ENCODE measurements at places on chromosomes 7 and 10.

DNA sequence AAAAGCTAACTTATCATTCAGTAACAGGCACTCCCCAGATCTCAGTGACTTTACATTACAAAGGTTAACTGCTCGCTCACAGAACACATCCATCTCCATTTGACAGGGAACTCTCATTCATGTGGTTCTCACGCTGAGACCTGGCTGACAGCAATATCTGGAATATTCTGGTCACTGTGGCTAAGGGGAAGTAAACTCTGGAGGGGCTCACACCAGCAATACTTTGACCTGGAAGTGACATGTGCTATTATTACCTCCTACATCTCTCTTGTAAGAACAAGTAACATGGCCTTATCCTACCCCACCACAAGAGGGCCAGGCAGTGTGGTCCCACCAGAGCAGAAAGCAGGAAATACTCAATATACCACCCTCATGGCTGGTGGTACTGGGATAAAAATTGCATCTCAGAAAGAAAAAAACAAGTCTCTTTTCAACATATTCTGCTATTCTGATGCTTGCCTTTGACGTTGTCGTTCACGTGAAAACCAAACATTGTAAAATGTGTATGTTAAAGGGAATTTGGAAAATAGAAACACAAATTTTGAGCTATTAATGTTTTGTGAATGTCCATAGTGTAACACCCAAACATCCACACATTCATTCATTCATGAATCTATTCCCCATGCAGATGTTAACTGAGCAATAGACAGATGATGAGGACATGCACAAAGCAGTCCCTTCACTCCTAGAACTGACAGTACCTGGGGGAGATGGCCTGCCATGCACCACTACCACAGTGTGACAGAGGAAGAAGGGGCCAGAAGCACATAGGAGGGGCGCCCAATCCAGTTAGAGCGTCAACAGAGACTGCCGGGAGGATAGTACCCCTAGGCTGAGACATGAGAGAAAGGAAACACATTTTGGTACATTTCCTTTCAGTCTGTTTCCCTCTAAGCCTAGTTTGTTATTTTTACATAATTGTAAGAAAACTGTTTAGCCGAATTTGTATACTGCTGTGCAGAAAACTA is 166.0 kb upstream of the SP4 start:
- DNase-seq: peak; percentile 44

DNA sequence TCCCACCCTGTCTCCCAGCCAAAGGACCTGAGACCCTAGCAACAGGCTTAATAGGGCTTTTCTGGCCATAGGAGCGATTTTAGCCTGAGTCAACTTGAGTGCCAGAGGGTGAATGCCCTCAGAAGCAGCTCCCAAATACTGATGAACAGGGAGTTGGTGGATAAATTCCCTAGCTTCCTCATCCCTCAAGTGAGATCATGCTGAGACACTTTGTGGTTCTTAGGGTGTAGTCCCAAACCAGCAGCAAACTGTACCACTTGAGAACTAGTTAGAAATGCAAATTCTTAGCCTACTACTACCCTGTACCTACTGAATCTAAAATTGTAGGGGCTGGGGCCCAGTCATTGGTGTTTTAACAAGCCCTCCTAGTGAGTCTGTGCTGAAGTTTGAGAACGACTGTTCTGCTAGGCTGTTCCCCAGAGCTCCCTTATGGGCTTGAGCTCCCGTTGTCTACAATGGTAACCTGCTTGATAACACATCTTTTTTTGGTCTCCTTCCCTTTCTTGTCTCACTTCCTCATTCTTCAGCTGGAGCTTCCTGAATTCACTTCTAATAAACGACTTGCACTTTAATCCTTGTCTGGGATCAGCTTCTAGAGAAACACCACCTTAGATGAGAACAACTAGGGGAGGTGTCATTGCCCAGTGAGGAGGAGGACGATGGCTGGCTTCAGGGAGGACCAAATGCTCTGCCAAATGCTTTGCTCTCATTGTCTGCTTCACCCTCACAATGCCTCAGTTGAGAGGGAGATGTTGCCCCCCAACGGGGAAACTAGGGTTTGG is 18.2 kb upstream of the CDH23 start:
- no peak for DNase-seq

DNA sequence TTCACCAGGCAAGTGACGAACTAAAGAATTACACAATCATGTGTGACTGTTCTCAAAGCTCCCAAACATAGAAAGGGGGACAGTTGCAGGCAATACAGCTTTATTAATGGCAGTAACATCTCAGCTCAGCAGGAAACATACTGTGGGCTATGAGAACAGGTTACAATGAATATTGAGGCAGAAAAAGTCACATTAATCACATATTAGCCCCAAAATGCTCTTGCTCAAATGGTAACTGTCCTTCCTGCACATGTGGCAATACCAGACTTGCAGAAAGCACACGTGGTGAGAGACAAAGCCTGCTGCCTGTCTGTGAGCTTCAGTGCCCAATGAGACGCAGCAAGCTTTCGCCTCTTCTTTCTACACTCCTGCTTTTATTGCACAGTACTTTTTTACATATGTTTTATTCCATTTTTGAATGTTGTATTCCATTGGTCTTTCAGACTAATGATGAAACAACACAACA is 104.9 kb upstream of the ACBD5 start:
- no peak for DNase-seq

DNA sequence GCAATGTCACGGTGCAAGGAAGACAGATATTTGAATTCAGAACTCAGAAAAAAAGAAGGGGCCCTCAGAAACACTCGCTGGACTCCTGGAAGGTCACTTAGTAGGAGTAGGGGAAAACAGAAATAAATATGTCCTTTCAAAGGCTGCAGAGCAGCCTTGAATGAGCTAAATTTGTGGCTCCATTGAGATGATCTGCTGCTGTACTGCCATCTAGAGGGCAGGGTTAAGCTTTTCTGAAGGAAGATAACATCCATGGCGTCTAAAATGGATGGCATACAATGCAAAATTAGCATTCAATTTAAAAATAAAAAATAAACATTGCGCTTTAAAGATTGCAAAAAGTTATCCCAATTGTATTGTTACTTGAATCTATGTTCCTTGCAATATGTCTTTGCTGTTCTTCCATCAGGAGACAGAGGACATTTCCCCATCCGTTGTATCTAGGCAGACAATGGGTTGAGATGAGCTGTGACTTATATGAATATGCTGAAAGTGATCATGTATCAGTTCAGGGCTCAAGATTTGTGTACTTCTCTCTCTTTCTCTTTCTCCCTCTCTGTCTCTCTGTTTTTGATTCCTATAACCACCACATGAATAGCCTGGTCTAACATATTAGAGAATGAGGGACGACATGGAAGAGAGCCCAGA is 642.2 kb downstream of the SH2D4B start:
- DNase-seq: no peak

- DNase-seq: no peak
These were observed 629.6 kb upstream of the DPP6 start for GRCh38 chr7:153422291-153423209.

- DNase-seq: no peak
These were observed 77.6 kb downstream of the RALA start for GRCh38 chr7:39700932-39701331.

DNA sequence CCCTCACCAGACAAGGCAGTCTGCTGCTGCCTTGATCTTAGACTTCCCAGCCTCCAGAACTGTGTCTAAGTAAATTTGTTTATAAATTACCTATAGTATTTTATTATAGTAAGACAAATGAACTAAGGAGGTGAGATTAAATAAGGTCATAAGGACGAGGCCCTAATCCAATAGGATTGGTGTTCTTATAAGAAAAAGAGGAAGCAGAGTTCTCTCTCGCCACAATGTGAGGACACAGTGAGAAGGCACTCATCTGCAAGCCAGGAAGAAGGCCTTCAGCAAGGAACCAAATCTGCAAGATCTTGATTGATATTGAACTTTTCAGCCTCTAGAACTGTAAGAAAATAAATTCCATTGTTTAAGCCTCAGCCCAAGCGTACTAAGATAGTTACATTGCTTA is 6.1 kb upstream of the ZNF438 start:
- DNase-seq: no peak

DNA sequence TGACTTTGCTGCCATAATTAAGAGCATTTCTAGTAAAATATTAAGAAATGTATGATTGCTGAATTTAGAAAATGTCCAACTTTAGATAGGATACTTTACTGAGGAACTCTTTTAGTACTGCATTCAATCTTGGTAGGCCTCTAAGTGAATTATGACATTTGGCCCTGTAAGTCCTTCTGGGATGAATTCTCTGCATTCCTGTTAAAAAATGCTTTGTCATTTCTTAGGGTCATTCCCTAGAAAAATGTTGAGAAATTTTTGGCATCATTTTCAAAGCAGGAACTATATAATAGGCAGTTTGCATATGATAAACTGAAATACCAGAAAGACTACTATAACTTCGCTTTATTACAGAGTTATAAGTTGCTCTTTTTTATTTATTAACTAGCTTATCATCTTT is 69.3 kb upstream of the PRR15 start:
- DNase-seq: no peak

DNA sequence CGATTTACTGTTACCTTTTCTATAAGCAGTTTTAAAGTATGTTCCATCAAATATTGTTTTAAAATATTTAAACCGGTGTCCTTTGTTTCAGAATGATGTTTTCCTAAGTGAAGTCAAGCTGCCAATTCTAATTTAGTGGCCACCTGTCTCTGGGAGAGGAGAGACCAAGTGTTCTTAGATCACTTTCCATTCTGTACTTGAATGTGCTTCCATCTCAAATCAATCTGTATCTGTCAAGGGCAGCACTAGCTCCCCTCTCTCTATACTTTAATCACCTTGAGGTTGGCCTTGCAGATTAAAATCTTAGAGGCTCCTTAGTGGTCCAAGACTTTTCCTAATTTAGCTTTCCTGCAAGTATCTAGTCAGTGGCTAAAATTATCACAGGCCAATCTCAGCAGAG is 49.6 kb downstream of the LGI1 start:
- no peak for DNase-seq

DNA sequence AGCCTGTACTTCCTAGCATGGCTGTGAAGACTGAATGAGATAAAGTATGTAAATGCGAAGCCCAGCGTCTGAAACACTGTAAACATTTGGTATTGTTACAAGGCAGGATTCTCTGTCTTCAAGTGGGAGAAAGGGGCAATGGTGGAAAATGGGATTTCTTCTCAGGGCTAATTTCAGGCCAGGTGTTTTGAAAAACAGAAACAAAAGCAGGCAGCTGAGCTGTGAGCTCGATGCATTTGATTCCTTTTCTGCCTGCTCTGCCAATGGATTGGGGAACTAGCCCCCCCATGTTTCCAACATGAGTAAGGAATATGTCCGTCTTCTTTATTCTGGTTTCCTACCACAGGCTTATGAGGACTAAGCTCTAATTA is 732.1 kb upstream of the AUTS2 start:
- no peak for DNase-seq

- DNase-seq: no peak
These were observed 293.1 kb upstream of the NRP1 start for GRCh38 chr10:33627611-33628010.

- no peak for DNase-seq
These were observed 27.2 kb downstream of the SCD start for GRCh38 chr10:100374200-100374655.

GRCh38 chr10:71213761-71214440 is 1.5 kb downstream of the UNC5B start:
- DNase-seq: no peak

- no peak for DNase-seq
These were observed 63.8 kb upstream of the FAM204A start for GRCh38 chr10:118405928-118406327.

DNA sequence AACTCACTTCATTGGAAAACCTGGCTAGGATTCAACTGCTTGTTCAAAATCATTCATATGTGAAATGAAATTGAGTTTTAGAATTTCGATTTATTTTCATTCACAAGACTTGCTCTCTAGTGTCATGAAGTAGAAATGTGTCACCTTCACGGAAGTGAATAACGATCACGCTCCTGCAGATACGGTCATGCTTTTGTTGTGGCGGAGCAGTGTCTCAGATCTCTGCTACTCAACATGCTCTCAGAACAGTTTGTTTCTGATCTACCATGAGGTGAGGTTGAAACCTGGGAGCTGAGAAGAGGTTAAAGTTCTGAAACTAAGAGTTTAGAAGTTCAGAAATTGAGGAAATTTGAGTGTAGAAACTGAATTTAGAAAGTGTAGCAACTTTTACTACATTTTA is 13.8 kb upstream of the PITRM1 start:
- DNase-seq: no peak

DNA sequence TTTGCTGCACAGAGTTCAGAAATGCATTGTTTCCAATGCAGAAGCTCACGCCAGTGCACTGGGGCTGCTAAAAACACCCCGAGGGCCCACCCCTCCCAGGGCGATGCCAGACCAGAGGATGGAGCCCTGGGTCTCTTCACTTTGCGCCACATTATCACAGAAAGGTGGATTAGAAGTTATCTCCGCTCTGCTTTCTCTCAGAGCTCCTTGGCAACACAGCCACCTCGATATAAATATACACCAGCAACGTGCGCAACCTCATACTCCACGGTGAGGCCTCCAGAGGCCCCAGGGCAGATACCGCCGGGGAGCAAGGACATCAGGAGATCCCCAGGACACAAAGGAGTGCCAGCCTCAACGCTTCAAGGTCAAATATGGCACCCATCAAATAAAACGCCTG is 121.0 kb upstream of the TBX20 start:
- DNase-seq: no peak

DNA sequence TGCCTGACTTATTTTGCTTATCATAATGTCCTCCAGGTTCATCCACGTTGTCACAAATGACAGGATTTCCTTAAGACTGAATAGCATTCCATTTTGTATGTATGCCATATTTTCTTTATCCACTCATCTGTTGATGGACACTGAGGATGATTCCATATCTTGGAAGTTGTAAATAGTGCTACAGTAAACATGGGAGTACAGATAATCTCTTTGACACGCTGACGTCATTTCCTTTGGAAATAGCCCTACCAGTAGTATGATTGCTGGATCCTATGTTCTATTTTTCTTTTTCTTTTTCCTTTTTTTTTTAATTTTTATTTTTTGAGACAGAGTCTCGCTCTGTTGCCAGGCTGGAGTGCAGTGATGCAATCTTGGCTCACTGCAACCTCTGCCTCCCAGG is 167.6 kb downstream of the CTTNBP2 start:
- DNase-seq: no peak

- no peak for DNase-seq
These were observed 60.8 kb upstream of the OIT3 start for GRCh38 chr10:72832701-72833100.

DNA sequence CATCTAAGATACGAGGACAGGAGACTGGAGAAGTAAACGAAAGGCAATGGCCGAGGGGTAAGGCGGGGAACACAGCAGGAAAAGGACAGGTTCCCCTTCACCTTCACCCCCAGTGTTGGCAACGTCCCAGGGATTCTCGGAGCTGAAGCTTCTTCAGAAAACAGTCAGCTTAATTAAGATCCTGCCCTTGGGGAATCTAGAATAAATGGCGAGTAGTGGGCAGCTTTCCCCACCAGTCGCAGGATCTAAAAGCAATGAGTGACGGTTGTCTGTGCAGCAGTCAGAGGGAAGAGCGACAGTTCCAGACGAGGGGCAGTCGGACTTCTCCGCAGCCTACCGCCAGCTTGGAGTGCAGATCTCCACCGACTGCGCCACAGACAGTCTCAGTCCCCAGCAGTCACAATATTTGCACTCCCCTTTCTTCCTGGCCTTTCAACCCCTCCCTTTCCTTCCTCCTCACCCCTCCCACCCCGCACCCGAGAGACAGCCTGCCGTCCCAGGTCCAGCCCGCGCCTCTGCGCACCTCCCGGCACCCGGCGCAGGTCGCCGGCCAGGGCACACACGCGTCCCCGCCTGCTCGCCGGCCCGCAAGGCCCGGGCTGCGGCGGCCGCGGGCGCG is 10.9 kb upstream of the SP8 start:
- no peak for DNase-seq
